Forelimb muscle (tissue), 1 donor: ENCODE measurements at places on chromosomes 4 and X. TPM values are rescaled to one million over a fixed set of nuclear protein-coding genes. Genes with fewer than 3 reads are reported as not detected.

DNA sequence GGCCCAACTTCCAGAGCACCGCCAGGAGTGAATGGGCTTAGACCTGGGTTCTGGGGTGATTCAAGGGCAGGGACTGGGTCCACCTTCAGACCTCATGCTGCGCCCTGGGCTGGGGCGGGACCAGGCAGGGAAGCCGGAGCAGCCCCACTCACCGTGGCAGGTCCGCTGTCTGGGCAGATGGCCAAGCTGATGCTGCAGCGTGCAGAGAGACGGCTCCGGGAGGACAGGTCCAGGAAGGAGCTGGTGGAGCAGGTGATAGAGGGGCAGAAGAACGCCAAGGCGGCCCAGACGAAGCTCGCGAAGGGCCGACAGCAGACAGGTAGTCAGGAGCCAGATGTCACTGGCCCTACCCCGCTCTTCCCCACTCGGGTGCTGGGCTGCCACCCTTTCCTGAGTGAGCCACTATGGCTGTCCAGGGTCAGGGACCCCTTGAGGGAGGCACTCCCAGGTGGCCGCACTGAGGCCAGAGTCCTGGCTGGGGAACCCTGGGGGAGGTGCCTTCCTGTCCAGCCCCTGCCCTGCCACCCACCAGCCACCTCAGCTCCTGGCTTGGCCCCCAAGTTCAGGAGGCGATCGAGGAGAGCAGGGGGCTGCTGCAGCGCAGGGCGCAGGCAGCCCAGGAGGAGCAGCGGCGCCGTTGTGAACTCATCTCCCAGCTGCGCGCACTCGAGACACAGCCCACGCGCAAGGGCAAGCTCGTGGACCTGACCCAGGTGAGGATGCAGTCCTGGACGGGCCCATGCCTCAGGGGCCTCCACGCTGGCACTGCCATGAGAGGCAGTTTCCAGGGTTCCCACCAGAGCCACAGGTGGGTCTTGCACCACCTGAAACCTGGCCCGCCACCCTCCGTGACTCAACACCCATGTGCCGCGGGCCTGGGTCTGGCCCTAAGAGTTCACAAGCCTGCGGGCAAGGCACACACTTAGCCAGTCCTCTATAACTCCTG is 10.1 kb upstream of the RNF4 start:
- no peak for DNase-seq

DNA sequence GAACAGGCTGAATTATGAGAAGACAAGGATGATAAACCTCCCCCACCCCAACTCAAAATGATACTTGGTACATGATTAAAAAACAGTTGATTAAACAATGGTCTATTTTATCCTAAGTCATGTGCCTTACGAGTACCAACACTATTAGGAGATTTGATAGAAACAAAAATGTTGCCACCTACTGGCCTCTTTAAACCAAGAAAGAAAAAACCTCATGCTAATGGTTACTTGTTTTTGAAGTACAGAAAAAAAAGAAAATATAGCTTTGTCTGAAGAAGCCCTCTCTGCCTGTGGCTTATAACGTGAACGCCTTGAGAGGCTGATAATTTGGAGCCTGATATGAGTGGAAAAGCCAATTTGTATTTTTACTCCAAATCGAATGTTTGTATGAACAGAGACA is 538.2 kb downstream of the DMD start:
- DNase-seq = no peak

Gene CCNA2
- 13.8 TPM for polyA plus RNA-seq

Gene SMIM31
- polyA plus RNA-seq = 0.04 TPM

Gene SLC35A2
- 15.0 TPM for polyA plus RNA-seq
